ENCODE measurements at places on chromosomes 13 and 19.

- DNase-seq, result no peak
Measured at GRCh38 chr13:73954808-73955207, 179.4 kb downstream of the KLF12 start.

DNA sequence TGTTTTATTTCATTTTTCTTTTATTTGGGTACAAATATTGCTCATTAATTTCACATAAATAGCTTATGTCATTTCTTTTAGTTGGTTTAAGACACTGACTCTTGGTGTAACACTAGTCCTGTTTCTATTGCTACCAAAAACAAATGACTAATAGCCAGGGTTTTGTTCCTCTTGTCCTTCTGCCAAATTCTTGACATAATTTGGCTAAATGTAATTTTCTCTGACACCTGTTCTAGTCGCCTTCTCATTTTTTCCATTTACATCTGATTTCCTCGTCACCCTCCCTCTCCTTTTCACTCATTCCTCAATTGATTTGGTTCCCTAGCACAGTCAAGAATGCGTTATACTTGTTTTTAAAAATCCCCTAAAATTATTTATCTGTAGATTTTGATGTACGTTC, 1718.7 kb downstream of the EFNB2 start:
- no peak for DNase-seq

DNA sequence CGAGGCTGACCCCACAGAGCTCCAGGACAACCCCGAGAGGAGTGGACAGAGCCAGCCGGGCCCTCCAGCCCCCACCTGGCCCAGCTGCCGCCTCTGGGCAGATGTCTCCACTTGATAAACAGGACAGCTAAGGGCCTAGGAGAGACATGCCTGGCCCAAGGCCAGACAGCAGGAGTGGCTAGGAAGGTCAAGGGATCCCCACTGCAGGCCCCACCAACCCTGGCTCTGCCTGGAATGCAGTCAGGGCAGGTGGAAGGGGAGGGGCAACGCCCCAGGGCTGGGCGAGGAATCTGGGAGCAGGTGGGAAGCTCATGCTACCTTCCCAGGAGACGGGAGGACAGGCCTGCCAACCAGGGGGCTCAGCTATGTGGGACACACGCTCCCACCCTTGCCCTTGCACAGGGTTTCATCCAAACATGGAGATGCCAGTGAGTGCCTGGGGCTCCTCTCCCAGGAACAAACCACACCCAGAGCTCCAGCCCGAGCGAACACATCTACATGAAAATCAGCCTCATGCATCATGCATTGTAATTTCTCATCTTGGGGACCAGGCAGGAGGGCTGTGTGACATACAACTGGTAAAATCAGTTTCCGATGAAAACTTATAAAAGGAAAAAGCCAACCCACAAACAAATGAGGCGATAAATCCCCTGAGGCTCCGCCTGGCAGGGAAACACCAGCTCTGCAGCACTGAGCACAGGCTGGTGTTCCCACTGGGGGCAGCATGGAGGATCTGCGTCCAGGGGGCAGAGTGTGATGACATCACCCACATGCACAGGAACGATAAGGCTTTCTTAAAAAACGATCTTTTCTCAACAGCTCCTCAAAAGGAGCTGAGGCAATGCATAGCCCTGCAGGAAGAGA, 25.0 kb downstream of the SH3GL1 start:
- peak; percentile 68 for DNase-seq

GRCh38 chr13:96034662-96035061, 18.5 kb downstream of the UGGT2 start:
- no peak for DNase-seq

- no peak for DNase-seq
Measured at GRCh38 chr19:38303517-38304351, at the start of gene C19orf33. Gene C19orf33 (plus strand): TSS chr19:38304251. CDS start chr19:38304262, 11 bp downstream.

All from iris pigment epithelial cell (primary cell).